CD4-positive, alpha-beta T cell (primary cell): ENCODE measurements at places on chromosomes 12 and 14.

DNA sequence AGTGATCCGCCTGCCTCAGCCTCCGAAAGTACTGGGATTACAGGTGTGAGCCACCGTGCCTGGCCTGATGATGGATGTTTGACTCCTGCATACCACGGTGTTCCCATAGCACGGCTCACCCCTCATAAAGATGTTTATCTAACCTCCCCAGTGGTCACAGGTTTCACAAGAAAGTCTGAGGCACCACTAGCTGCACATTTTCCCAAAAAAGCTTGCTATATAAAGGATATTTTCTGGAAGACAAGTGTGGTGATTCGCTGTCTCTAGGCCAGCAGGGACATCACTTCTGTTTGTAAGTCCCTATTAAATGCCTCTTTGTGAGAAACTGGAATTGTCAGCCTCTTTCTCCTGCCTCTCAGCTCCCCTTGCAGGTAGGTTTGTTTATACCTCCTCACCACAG is 18.3 kb downstream of the PLEK2 start:
- DNase-seq: no peak

GRCh38 chr12:57091638-57092528 is 3.0 kb downstream of the NAB2 start:
- no peak for DNase-seq

GRCh38 chr14:71711619-71712018 is 220.6 kb upstream of the RGS6 start:
- DNase-seq: no peak

GRCh38 chr12:53929527-53929926 is 9.1 kb upstream of the HOXC13 start:
- DNase-seq: no peak

DNA sequence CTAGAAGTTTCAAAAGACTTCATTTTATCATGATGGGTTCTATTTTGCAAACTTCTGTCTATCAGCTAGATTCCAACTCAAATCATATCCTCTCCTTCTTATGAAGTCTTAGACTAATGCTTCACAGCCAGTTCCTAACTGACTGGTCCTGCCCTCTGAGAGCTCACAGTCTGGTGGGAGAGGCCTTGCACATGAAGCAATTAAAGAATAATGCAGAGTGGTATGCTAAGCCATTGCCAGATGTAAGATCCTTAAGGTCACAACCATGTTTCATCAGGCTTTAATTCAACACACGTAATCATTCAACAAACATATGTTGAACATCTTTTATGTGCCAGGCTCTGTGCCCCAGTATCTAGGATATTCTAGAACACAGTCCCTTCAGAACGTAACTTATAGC is 125.8 kb upstream of the TMPO start:
- no peak for DNase-seq

GRCh38 chr12:101855364-101855884 is 22.0 kb upstream of the DRAM1 start:
- DNase-seq: no peak

DNA sequence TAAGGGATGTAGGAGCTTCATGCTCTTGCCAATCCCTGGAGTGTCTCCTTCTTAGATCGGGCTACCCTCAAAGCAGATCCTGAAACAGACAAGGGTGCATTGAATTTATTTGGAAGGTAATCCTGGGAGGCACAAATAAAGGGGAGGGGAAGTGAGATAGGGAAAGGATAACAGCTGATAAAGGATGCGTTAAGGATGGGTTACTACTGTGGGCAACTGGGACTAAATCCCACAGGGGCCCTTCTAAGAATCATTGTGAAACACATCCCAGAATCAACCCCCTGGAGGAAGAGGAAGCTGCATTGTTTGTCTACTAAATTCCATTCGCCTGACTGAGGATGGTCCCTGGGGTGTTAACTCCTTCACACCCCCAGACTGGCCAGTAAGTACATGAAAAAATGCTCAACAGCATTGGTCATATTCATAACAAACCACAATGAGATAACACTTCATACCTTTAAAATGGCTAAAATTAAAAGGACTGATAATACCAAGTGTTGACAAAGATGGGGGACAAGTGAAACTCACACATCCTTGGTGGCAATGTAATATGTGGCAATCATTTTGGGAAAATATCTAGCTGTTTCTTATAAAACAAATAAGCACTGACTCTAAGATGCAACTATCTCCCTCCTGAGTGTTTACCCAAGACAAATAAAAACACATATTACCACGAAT is 37.0 kb upstream of the CMKLR1 start:
- no peak for DNase-seq

DNA sequence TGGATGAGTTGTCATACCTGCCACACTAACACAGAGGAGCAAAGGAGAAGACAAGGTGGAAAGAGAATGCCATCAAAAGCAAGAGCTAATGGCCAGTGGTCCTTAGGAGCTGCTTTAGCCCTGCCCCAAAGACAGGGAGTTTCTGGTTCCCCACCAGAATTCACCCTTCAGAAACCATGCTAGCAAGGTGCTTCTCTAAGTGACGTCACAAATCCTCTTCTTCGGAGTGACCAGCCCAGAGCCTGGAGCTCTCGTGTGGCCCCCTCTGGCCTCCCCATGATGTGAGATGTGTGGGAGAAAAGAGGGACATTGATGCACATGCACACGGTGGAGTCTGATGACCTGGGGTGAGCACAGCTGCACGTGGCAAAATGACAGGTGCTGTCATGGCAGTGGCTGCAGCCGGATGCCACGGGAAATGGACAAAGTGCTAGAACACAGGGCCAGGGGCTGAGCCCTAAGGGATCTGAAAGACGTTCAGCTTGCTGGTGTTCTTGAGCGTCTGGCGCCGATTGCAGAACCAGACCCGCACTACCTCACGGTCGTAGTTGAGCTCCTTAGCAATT is 16.9 kb upstream of the TFCP2 start:
- no peak for DNase-seq

DNA sequence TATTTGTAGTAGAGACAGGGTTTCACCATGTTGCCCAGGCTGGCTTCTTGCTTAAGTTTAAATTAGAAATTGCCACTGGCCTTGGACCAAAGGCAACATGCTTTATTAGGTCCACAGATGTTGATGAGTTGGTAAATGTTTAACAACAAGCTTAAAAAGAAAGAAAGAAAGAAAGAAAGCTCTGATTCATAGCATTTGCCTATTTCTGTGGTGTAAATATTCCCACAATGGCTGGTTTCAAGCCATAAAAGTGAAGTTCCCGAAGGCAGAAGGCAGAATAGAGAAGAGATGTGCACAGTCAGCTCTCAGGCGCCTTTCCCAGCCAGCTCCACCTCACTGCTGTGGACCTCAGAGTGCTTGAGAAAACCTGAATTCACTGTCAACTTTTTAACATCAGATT is 26.4 kb downstream of the KCNK13 start:
- no peak for DNase-seq
